ENCODE measurements at places on chromosomes 12 and 14.

GRCh38 chr12:51346581-51346980 is at the start of gene CELA1:
Gene CELA1, minus strand, starts transcription at chr12:51346679. Its CDS starts 41 bp downstream, at chr12:51346638.
- DNase-seq: no peak

GRCh38 chr12:53804429-53804828 is 52.6 kb upstream of the CISTR start:
- DNase-seq: no peak

DNA sequence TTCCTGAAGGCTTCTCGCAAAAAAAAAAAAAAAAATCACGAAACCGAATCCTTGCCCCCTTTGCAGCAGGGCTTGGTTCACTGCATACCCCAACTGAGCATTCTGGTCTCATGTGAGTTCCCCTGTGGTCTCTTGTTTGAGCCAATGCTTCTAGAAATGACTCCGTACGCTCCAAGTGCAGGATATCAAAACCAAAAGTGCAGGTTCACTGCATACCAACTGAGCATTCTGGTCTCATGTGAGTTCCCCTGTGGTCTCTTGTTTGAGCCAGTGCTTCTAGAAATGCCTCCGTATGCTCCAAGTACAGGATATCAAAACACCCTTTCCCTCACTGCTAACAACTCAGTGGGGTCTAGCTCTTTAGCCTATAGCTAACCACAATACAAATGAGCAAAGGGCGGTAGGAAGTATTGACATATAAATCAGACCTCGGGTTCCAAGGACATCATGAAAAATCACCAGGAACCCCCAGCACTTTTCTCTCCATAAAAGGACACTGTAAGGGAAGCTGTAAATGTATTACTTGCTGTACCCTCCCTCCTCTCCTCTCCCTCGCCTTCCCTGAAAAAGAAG is 206.3 kb upstream of the NOS1 start:
- DNase-seq: no peak

GRCh38 chr12:49040364-49040855 is 20.2 kb downstream of the KMT2D start:
- DNase-seq: no peak
